ENCODE measurements at places on chromosomes 5 and 9. TPM values are rescaled to one million over a fixed set of nuclear protein-coding genes. Genes with fewer than 3 reads are reported as not detected.

- DNase-seq = no peak
Measured at GRCh38 chr9:117325831-117326230, 89.0 kb downstream of the ASTN2 start.

Gene IFNB1
- not detected for polyA plus RNA-seq

DNA sequence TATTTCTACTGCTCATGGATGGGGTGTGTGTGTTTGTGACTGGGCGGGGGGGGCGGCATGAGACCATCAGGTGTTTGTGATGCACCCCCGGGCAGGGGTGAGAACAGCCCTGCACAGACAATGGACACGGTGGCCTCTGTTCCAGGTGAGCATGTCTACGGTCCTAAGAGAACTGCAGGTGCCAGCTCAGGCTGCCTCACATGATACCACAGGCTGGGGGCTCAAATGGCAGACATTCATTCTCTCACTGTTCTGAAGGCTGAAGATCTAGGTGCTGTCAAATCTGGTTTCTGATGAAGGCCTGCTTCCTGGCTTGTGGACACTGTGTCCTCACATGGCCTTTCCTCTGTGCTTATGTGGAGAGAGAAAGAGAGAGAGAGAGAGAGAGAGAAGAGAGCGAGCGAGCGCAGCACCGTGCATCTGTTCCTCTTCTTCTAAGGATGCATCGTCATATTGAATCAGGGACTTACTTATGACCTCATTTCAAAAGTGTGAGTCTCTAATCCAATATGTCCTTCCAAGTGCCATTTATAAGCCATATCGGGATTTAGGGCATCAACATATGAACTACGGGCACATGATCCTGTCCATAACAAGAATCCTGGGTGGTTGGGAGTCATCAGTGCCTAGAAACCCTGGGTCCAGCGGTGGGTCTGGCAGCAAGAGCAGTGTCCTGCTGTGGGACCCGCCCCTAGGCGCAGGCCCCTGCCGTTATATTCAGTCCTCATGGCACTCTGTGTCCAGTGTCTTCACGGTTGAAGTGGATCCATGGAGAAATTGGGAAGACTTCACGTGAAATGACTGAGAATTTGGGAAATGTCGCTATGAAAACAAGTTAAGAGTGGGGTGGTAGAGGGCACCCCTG lies 42.5 kb downstream of the NXNL2 start:
- DNase-seq = no peak

Gene GDA
- 0.01 TPM for polyA plus RNA-seq

Gene PCDHGB2
- 5.7 TPM for polyA plus RNA-seq

- no peak for DNase-seq
Measured at GRCh38 chr5:33364406-33364805, 76.4 kb upstream of the TARS1 start.

DNA sequence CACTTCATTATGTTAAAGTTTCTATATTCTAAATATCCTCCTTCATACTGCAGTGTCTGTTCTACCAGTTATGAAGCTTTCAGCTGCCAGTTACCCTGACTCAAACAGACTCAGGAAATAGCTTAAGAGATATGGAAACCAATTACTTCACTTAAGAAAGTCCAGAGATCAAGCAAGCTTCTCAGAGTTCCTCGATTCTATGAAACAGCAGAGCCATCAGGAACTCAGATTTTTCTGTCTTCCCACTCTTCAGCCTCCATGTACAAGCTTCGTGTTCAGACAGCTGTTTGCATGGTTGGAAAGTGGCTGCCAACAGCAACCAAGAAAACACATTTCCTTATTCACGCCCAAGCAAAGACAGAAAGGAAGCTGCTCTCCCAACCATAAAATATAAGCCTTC lies 216.1 kb downstream of the ACTL7B start:
- no peak for DNase-seq

DNA sequence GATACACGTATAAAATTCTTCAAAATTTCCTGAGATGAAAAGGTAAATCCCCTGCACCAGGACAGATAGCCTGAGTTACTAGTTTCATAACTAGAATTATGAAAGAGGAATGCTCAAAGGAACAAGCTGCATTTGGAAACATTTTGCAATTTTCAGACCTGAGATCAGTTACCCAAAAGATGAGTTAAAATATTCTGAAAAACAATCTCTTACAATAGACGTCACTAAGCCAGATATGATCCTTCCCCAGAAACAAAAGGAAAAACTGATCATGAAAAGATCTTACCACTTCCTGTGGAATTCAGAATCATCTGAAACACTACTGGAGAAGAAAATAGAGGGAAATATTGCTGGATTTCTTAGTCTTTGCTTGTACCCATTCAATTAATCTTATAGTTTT lies 204.7 kb downstream of the ARRDC3 start:
- peak; percentile 60 for DNase-seq

- peak; percentile 8 for DNase-seq
Measured at GRCh38 chr5:103741984-103742383, 179.4 kb upstream of the NUDT12 start.

Gene RARS1
- 137 TPM for polyA plus RNA-seq

DNA sequence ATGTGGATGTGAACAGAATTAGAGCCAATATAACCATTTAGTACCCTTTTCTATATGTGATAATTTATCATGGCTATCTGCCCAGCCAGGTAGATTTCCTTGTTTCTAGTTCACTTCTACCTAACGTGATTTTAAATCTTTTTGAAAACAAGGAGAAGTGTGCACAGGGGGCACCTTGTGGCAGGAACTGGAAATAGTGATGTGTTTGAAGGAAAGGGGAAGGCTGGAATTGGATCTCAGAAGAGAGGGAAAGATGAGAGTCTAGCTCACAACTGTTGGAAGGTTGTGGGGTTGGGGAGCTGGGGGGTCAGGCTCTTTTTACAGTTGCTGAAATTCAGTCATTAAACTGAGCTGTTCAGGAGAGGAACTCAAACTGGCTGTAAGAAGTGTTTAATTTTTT lies 219.5 kb downstream of the KCTD16 start:
- DNase-seq = peak; percentile 3

- no peak for DNase-seq
Measured at GRCh38 chr5:148708854-148709253, 54.5 kb upstream of the HTR4 start.

Gene IGIP
- polyA plus RNA-seq = 1.5 TPM

DNA sequence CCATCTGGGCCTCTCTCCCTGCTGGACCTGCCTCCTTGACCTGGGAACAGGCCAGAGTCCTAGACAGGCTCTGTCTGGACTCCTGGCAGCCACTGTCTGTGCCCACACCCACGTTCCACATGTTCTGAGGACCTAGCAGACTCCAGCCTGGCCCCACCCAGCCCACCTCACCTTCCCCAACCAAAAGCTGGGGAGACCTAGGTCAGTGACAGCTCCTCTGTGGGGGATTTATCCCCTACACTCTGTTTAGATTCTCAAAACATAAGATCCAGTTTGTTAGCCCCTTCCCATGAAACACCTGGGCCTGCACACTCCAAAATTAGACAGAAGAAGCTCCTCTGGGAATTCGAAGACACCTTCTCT lies 59.8 kb upstream of the ADAMTS2 start:
- DNase-seq = no peak

- DNase-seq = no peak
Measured at GRCh38 chr9:90105773-90106172, 501.0 kb downstream of the GADD45G start.

Gene PCDHGA11
- 4.7 TPM for polyA plus RNA-seq

- DNase-seq = peak; percentile 39
Measured at GRCh38 chr5:72377910-72378638, 57.9 kb downstream of the PTCD2 start.

DNA sequence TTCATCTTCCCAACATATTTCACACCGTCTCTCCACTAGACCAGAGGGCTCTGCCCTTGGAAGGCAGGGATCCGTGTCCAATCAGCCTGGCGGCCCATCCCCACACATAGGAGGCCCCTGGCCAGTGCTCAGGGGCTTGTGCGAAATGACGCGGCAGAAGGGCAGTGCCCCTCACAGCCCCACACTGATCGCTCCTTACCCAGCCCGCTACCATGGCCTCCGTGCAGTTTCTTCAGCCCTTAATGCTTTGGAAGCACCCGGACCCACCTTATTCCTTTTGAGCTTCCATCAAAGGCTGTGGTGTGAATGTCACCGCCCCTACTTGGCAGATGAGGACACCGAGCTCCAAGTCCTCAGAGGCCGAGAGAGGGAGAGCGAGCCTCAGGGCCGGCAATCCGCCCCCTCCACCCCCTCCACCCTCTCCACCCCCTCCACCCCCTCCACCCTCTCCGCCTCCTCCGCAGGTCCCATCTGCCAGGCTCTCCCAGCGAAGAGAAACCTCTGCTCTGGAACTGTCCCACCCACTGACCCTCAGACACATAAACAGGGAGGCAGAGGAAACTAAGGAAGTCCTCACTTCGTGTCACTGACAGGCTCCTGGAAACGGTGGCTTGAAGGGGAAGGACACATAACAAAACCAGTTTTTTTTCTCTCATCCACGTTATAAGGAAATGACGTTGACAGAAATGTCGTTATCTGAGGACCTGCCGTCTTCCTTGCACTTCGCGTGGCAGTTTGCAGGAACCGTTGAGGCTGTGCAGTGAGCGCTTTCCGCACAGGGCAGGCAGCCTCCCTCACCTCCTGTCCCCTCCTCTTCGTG lies 13.9 kb downstream of the QSOX2 start:
- no peak for DNase-seq

Gene LCN2
- polyA plus RNA-seq = not detected

- DNase-seq = no peak
Measured at GRCh38 chr5:11997942-11998341, 93.7 kb upstream of the CTNND2 start.

Gene ADAMTS12
- polyA plus RNA-seq = 35.9 TPM

- no peak for DNase-seq
Measured at GRCh38 chr9:121814594-121814993, 163.2 kb downstream of the DAB2IP start.

GRCh38 chr5:155004138-155004744 lies 9.3 kb upstream of the KIF4B start:
- DNase-seq = no peak

- no peak for DNase-seq
Measured at GRCh38 chr5:89071101-89071940, 188.3 kb upstream of the MEF2C start.

GRCh38 chr5:142293486-142293885 lies 31.3 kb downstream of the SPRY4 start:
- peak; percentile 39 for DNase-seq

Gene ZNF658
- polyA plus RNA-seq = 1.3 TPM
